ENCODE measurements at places on chromosomes 3 and 15.

- no peak for DNase-seq
Observed at GRCh38 chr15:78024519-78024870, 53.0 kb downstream of the TBC1D2B start.

DNA sequence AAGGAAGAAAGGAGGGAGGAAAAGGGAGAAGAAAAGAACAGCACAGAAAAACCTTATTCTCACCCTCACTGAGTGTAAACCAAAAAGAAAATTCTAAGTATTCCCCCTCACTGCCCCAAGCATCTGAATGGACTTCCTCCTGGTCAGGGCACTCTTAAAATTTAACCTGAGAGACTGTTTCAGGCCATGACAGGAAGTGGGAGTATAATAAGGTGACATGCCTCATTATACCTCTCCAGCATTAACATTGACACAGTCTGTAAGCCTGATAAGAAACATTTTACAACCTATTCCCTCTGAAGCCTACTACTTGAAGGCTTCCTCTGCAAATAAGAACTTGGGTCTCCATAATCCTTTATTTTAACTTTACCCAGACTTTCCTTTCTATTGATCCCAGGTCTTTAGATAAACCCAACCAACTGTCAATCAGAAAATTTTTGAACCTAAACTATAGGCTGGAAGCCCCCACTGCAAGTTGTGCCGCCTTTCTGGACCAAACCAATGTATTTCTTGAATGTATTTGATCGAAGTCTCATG, 41.7 kb downstream of the SLCO2A1 start:
- DNase-seq: no peak

GRCh38 chr3:99626417-99626788, 12.0 kb upstream of the COL8A1 start:
- no peak for DNase-seq

DNA sequence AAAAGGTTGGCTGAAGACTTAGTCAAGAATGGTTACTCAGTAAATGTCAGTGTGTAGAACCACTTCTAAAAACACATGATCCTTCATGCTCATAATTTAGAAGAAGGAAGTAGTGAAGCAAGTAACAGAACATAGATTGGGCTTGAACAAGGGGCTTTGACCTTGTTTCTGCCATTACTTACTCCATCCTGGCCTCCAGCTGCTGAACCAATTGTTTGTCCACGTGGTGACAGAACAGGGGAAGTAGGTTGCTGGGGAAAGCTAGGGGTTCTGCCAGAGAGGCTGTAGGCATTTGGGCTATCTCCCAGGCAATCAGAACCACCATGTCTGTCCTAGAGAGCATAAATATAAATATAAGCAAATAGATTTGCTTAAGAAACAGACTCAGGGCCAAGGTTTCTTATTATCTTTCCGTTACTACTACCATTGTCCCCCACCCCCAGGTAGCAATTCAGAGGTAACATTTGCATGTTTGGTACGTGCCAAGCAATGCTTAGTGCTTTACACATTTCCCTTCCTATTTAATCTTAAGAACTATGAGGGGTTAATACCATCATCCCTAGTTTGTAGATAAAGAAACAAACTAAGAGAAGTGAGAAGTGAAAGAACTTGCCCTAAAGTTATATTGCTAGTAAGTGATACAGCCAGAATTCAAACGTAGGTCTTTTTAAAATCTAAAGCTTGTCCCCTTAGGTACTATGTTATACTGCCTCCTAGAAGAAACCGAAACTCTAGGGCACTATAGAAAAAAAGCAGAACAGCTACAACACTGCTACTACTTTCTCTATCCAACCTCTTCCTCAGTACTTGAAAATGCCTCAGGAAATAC, 3.0 kb upstream of the SPG11 start:
- no peak for DNase-seq

Measured in NCI-H1694 treated with DMSO at 0.1 percent for 48 hours (cell line).